ENCODE measurements at places on chromosomes 7 and 10.

DNA sequence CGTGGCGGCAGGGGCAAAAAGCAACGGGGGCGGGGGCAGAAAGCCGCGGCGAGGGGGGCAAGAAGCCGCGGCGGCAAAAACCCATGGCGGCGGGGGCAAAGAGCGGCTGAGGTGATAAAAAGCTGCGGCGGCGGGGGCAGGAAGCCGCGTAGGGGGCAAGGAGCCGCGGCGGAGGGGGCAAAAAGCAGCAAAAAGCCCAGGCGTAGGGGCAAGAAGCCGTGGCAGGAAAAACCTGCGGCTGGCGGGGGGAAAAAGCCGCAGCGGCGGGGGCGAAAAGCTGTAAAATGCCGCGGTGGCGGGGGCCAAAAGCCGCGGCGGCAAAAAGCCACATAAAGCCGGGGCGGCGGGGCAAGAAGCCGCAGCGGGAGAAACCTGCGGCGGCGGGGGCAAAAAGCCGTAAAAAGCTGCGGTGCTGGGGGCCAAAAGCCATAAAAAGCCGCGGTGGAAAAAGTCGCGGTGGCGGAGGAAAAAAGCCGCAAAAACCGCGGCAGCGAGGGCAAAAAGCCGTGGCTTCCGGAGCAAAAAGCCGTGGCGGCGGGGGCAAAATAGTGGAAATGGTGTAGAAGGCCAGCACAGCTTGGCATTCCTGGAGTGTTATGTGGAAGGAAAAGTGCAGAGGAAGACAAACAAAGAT is 487.8 kb downstream of the ZNF33B start:
- no peak for DNase-seq

- no peak for DNase-seq
Measured at GRCh38 chr7:12647364-12648219, 39.8 kb upstream of the ARL4A start.

- no peak for DNase-seq
Measured at GRCh38 chr7:20754001-20754400, 32.7 kb downstream of the SP8 start.

DNA sequence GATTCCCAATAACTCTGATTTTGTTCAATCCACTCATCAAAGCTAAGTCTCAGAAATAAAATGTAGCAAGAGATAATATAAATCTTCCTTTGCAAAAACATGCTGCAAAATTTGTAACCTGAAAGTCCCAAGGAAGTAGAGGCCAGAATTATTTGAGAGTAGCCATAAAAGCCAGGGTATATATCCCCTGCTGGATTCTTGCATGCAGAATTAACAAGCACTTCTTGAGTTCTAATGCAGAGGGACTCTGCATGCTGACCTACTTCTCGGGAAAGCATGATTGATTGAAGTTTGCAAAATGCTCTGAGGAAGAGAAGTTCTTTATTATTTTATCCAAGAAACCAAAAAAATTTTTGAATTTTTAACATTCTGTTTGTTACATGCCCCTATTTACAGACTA is 121.6 kb downstream of the THSD7A start:
- DNase-seq, result no peak

- no peak for DNase-seq
Measured at GRCh38 chr10:30182191-30183054, 123.0 kb upstream of the JCAD start.

- DNase-seq, result no peak
Measured at GRCh38 chr7:157411580-157411979, 74.8 kb downstream of the DNAJB6 start.

- no peak for DNase-seq
Measured at GRCh38 chr10:123886292-123886691, 5.3 kb downstream of the CPXM2 start.

GRCh38 chr7:24152356-24152755 is 131.6 kb upstream of the NPY start:
- no peak for DNase-seq

GRCh38 chr10:23892296-23892695 is 316.6 kb upstream of the KIAA1217 start:
- DNase-seq, result no peak

- no peak for DNase-seq
Measured at GRCh38 chr10:57815949-57816348, 451.7 kb downstream of the IPMK start.

- DNase-seq, result no peak
Measured at GRCh38 chr10:3491571-3491970, 293.4 kb downstream of the KLF6 start.

GRCh38 chr7:145812218-145812617 is 304.4 kb upstream of the CNTNAP2 start:
- DNase-seq, result no peak

- DNase-seq, result no peak
Measured at GRCh38 chr7:29995652-29996051, 6.1 kb upstream of the SCRN1 start.

Measured in WERI-Rb-1 (cell line).